Activated CD4-positive, alpha-beta T cell treated with anti-CD3 and anti-CD28 coated beads, Interleukin-2, Interleukin-4, amounts not matched to agents 100 ng/mL and 50 ng/mL, durations not matched to agents 16 hours and 8 hours (primary cell): ENCODE measurements at places on chromosomes 3 and 15.

DNA sequence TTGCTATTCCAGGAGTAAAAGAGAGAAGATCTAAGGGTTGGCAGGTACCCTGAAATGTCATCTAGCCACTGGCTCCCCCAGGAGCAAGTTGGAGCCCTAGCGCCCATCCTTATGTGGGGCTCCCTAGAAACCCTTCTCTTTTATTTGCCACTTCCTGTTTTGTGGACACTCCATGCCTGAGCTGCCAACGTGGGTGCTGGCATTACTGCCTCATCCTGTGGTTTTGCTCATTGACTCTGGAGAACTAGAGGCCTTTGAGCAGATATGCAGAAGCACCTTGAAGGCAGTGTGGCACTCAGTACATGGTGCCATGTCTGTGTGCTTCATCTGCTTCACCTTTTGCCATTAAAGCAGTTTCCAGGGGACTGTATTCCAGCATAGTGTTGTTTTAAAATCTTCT is 8.1 kb downstream of the EDEM1 start:
- DNase-seq = peak; percentile 58

GRCh38 chr3:123949641-123950040 is 11.4 kb downstream of the CCDC14 start:
- no peak for DNase-seq

DNA sequence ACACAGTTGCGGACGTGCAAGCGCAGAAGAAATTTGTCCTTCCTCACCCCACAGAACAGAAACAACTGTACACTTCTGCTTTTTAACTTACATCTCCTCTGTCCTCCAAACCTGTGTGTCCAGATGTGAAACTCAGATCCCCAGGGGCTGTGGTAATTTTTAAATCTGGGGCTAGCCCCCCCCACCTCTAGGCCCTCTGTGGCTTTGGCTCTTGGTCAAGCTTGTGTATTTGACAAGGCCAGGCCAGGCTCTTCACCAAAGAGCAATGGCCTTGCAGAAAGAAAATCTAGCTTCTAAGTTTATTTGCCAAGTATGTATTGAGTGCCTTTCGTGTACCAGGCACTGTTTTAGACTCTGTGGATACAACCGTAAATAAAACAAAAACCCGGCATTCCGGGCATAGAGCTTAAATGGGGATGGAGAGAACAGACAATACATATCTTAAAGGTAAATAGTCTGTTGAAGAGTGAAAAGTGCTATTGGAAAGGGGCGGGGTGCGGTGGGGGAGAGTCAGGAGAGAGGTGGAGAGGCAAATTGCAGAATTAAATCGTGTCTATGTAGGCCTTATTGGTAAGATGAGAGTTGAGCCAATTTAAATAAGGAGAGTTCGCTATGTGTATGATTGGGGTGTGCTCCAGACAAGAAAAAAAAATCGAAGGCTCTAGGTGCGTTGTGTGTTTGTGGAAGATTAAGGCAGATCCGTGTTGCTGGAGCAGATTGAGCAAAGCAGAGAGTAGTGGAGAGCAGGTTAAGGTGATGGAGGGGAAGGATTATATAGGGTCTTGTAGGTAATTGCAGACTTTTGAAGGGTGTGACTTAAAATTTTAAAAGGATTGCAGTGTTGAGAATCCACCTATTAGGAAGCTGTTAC is 781 bp upstream of the DPH6 start:
- no peak for DNase-seq

DNA sequence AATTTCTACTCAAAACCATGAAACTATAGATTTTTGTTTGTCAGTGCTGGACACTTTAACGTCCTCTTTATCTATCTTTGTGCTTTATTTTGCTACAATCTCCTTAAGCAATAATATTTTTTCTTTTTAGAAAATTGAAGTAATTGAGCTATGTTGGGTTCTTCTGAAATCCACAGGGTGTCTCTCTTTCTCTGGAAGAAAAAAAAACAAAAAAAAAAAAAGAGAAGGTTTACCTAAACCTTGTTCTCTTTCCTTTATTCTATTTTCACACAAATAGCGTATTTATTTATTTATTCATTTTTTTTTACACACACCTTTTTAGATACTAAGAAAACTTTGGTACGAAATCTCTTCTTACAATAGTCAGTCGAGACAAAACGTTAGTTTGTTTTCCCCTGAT is 601.0 kb downstream of the EDEM1 start:
- DNase-seq = no peak

GRCh38 chr3:185381320-185382058 is 18.6 kb downstream of the MAP3K13 start:
- DNase-seq = no peak

- no peak for DNase-seq
Measured at GRCh38 chr3:15539066-15539465, 17.6 kb upstream of the COLQ start.

DNA sequence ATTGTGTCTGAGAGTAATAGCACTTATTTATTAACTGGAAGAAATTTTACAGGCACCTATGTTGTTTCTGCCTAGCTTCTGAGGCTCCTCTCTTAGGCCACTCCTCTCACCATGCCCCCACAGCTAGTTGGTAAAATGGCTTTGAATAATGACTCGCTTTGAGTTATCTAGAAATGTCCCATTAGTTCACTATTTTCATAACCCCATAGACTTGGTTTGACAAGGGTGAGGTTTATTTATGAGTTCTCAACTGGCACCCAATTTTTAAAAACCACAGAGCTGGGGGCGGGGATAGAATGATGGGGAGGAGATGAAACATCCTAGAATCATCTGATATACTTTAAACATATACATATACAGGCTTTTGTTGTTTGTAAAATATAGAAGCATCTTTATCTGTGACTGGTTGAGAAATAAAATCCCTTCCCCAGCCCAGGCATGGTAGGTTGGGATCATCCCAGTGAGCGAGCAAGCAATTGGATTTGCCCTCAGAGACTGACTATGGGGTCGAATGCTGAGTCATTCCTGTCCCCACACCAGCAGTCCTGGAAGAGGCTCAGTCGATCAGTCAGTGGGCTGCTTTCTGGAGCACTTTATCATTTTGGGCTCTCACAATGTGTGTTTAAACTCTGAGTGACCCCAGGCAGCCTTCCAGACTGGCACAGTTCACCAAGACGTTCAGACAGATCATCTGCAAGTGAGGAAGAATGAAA is 60.2 kb upstream of the TSEN2 start:
- DNase-seq = peak; percentile 52

DNA sequence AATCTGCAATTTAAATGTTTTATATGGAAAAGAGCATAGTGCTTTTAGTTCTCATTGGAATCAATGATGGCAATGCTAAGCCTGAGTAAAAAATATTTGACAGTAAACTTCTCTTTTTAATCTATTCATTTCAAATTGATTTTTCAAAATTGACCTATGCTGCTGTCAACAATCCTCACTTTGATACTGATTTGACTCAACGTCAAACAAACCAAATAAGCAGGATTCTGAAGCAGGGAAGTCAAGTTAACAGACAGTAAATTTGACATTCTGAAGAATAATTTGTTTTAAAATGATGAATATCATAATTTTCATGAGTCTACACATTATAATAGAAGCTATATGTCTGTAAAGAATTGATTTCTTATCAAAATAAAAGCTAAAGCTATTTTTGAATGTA is 1053.1 kb downstream of the DIPK2A start:
- DNase-seq = no peak

DNA sequence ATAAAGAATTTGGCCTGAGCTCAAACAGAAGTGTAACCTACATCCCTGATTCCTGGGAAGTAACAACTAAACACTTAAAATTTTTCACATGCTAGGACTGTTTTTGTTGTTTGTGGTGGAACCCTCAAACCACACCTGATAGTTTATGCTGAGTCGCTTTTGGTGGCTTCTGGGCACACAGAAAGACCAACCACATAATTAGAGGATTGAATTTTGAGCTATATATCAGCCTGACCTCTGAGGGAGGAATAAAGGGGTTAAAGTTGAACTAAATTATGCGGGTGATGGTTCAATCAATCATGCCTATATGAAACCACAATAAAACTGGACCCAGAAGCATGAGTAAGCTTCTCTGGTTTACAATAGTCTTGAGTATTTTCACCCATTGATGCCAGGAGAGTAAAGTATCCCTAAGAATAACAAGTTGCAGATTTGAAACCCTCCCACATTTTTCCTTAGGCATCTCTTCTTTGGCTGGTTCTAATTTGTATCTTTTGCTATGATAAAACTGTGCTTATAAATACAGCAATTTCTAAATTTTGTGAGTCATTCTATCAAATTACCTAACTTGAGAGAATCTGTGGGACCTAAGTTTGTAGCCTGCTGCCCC is 1304.5 kb upstream of the GBE1 start:
- no peak for DNase-seq

GRCh38 chr3:127903611-127904375 is 11.2 kb upstream of the KBTBD12 start:
- DNase-seq = no peak

GRCh38 chr15:75061272-75061671 is 37.9 kb downstream of the PPCDC start:
- peak; percentile 33 for DNase-seq

GRCh38 chr15:90221246-90221900 is 12.4 kb downstream of the CIB1 start:
- peak; percentile 23 for DNase-seq

DNA sequence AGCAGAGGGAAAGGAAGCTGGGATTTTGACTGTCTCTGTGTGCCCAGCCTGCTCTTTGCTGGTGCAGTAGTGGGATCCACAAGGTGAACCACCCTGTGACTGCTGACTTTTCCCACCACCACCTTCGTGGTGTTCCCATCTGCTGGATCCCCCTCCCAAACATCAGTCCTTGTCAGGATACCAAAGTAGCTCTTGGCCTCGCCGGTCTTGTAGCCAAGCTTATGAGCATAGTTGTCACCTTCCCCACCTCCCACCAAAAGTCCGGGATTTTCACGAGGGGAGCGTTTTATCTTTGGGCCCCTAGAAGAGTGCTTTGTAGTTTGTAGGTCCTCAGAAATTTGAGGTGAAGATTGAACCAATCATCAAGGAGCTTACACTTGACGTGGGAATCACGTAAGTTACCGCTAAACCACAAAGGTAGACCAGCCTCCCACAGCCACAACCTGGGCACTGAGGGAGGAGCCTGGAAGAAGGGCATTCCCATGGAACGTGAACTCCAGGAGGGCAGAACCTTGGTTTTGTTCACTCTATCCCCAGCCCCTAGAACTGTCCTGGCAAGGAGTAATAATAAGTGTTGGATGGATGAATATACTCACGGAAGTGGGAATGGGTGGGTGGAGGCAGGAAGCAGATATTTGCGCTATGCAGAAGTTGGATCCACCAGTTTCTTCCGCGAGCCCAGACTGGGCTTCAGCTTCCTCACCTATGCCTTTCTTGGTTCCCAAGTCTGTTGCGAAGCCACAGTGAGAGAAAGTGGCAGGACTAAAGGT is 814 bp upstream of the TEX264 start:
- no peak for DNase-seq

DNA sequence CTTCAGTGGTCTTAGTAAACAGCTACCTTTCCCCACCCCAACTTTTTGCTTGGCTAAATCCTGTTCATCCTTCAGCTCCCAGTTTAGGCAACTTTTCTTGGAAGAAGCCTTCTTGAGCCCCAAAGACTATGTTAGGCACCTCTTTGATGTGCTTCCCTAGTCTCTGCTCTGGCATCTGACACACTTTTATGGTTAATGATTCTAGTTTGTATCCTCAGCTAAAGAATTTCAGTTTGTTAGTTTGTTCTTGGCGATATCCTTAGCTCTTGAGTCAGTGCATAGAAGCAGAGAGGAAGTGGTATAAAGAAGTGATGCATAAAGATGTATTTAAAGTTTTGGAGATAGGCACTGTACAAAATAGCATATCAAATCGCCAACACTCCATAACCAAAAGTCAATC is 168.4 kb downstream of the WDR72 start:
- DNase-seq = no peak

DNA sequence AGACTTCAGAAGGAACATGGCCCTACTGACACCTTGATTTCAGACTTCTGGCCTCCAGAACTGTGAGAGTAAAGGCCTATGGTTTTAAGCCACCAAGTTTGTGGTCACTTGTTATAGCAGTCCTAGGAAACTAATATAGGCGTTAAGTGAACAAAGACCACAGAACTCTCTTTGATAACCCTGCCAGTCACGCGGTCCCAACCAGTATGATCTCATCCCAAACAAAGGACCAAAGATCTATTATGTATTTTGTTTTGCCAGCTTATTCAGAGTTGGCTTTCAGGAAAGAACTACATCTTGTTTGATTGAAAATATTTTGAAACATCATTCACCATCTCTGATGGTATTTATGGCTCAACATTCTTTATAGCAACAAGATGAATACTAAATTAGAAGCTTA is 294.4 kb upstream of the SLCO3A1 start:
- no peak for DNase-seq

- no peak for DNase-seq
Measured at GRCh38 chr3:153163756-153164550, 1.9 kb downstream of the RAP2B start.

GRCh38 chr15:45670511-45670910 is 35.7 kb downstream of the SQOR start:
- DNase-seq = no peak

GRCh38 chr3:142973217-142974009 is 9.9 kb upstream of the PAQR9 start:
- no peak for DNase-seq

DNA sequence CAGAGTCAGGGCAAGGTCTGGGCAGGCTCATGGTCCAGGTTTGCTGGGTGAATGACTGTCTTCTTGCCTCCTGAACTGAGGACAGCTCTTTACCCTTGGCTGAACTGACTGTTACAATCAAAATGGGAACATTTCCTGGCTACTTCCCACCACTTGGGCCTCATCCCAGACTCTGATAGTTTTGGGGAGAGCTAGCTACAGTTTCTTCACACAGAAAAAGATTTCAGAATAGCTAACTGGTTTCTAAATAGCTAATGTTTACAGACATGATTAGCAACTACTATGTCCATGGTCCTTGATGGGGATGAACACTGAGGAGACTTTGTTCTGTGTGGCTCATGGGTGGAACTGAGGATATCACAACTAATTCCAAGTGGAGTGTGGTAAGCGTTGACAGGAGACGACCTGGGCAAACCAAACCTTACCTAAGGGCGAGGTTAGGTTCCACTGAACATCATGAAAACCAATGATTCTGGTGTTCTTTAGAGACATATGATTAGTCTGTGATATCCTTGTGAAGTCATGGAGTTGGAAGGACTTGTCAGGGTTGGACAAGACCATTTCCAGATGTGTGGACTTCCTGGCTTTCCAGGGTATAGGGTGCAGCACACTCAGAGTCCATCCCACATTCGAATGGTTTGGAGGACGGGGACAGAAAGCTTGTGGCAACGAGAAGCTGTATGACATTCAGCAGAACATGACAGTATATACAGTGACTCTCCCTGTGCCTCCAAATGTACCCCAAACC is 7.3 kb downstream of the ALPK3 start:
- DNase-seq = no peak

GRCh38 chr3:129888771-129889170 is 4.7 kb downstream of the TMCC1 start:
- DNase-seq = no peak

GRCh38 chr15:74184582-74185091 is 11.1 kb downstream of the ISLR start:
- no peak for DNase-seq

GRCh38 chr3:102525624-102526023 is 90.8 kb downstream of the ZPLD1 start:
- DNase-seq = no peak

- DNase-seq = no peak
Measured at GRCh38 chr15:51658664-51659063, 22.6 kb upstream of the SCG3 start.
